ENCODE measurements at places on chromosomes 11 and 22. TPM values are rescaled to one million over a fixed set of nuclear protein-coding genes. Genes with fewer than 3 reads are reported as not detected.

DNA sequence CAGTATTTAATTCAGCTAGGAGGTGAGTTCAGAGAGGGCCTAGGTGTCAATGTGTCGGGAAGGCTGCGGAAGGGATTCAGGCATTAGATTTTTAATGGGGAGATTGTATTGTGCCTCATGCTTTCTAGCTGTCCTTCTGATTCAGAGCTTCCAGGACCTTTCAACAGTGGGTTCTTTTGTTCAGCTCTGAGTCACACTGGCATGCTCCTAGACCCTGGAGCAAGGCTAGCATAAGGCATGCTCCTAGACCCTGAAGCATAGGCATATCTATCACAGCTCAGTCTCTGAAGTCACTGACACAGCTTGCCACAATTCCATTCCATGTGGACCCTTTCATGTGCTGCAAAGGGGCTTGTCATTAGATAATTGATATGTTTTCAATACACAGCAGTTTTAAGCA lies 396.9 kb downstream of the RAB38 start:
- H3K27me3 ChIP-seq = no peaks in the 10 kb centered on the region
- H3K27ac ChIP-seq = no peak overlapping the region
- no peak for DNase-seq
- H3K36me3 ChIP-seq = no peaks in the 10 kb centered on the region
- H3K4me3 ChIP-seq = no peak overlapping the region

- H3K4me1 ChIP-seq = peaks cover 6% of the 10 kb centered on the region
- no peak for DNase-seq
- H3K4me3 ChIP-seq = no peak overlapping the region
- H3K27ac ChIP-seq = no peak overlapping the region
- H3K36me3 ChIP-seq = no peaks in the 10 kb centered on the region
- H3K27me3 ChIP-seq = no peaks in the 10 kb centered on the region
Observed at GRCh38 chr11:6988506-6988905, 31.6 kb downstream of the ZNF214 start.

- no peak for DNase-seq
- peaks cover 3% of the 10 kb centered on the region for H3K27me3 ChIP-seq
Observed at GRCh38 chr11:123006860-123007542, 25.4 kb upstream of the BSX start.

PHOX2A gene
- total RNA-seq = not detected

DNA sequence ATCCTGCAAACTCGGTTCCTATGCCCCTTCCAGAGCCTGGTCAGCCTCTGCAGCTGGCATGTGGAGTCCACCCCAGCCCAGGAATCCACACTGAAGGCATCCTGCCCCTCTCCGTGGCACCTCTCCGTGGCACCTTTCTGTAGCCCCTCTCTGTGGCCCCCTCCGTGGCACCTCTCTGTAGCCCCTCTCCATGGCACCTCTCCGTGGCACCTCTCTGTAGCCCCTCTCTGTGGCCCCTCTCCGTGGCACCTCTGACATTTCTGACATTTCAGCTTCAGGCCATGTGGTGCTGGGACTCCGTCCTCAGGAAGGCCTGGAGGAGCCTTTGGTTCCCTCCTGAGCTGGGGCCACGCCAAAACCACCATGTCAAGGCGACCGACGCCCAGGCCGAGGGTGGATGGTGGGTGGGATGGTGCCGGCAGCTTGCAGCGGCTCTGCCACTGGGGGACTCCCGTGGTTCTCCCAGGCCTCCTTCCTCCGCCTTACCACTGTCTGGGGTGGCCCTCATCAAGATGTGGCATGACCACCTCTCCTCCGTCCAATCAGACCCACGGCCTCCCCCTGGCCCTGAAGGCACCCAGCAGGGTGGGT lies 1518.5 kb downstream of the BRD1 start:
- no peak overlapping the region for H3K27ac ChIP-seq
- no peaks in the 10 kb centered on the region for H3K4me1 ChIP-seq
- H3K36me3 ChIP-seq = no peaks in the 10 kb centered on the region
- no peak overlapping the region for H3K4me3 ChIP-seq
- no peaks in the 10 kb centered on the region for H3K27me3 ChIP-seq

DNA sequence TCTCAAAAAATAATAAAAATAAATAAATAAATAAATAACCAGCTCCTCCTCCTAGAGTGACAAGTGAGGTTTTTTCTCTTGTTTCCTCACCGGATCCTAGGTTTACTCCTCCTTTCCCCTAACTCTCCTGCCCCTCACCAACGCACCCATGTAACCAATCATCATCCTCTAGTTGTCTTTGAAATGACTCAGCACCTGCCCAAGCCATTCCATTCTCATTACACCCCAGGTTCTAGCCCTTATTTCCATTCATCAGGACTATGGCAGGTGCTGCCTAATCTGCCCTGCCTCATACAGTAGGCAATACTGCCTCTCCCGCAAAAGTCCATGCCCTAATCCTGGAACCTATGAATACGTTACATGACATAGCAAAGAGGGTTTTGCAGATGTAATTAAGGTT lies 60.4 kb downstream of the BUD13 start:
- peaks cover 9% of the 10 kb centered on the region for H3K27me3 ChIP-seq
- H3K36me3 ChIP-seq = no peaks in the 10 kb centered on the region
- no peak overlapping the region for H3K4me3 ChIP-seq
- H3K4me1 ChIP-seq = no peaks in the 10 kb centered on the region

TRIM51G gene
- not detected for total RNA-seq

GRCh38 chr11:134539285-134539684 lies 127.2 kb upstream of the B3GAT1 start:
- no peak overlapping the region for H3K4me3 ChIP-seq
- H3K4me1 ChIP-seq = no peaks in the 10 kb centered on the region
- H3K27me3 ChIP-seq = peaks cover 6% of the 10 kb centered on the region
- no peak for DNase-seq
- no peaks in the 10 kb centered on the region for H3K36me3 ChIP-seq

CTSF gene
- total RNA-seq = 56.4 TPM

UNC93B1 gene
- 5.4 TPM for total RNA-seq

POTEH gene
- total RNA-seq = not detected

- H3K27me3 ChIP-seq = no peaks in the 10 kb centered on the region
- H3K4me1 ChIP-seq = peaks cover 13% of the 10 kb centered on the region
- H3K36me3 ChIP-seq = no peaks in the 10 kb centered on the region
- peak overlapping the region; percentile 31 for H3K27ac ChIP-seq
Observed at GRCh38 chr22:25067851-25068421, 115.4 kb downstream of the KIAA1671 start.

GRK3 gene
- 1.1 TPM for total RNA-seq

APOA5 gene
- not detected for total RNA-seq

GRCh38 chr11:88482871-88483301 lies 145.3 kb upstream of the CTSC start:
- H3K4me1 ChIP-seq = no peaks in the 10 kb centered on the region
- H3K4me3 ChIP-seq = no peak overlapping the region
- no peaks in the 10 kb centered on the region for H3K36me3 ChIP-seq
- no peaks in the 10 kb centered on the region for H3K27me3 ChIP-seq
- DNase-seq = no peak

GRCh38 chr11:31059529-31059928 lies 310.0 kb downstream of the DCDC1 start:
- H3K36me3 ChIP-seq = no peaks in the 10 kb centered on the region
- no peak for DNase-seq
- peaks cover 3% of the 10 kb centered on the region for H3K27me3 ChIP-seq
- no peak overlapping the region for H3K27ac ChIP-seq
- no peaks in the 10 kb centered on the region for H3K4me1 ChIP-seq
- no peak overlapping the region for H3K4me3 ChIP-seq

- H3K36me3 ChIP-seq = peaks cover 13% of the 10 kb centered on the region
- no peaks in the 10 kb centered on the region for H3K27me3 ChIP-seq
- no peak overlapping the region for H3K4me3 ChIP-seq
- no peak for DNase-seq
Observed at GRCh38 chr11:12247543-12248254, 129.7 kb upstream of the PARVA start.

KCTD14 gene
- not detected for total RNA-seq

ANKK1 gene
- 1.0 TPM for total RNA-seq

DNA sequence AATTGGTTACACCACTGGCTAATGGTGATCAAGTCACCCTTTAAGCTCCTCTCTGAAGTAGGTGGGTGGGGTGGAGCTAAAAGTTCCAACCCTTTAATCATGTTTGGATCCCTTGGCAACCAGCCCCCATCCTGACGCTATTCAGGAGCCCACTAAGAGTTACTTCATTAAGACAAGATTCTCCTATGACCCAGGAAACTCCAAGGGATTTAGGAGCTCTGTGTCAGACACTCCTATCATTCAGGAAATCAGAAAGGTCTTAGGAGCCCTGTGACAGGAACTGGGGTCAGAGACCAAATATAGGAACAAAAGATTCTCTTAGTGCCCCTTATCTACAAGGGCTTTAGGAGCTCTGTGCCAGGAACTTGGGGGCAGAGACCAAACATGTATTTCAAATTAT lies 141.3 kb downstream of the ATG16L2 start:
- no peaks in the 10 kb centered on the region for H3K27me3 ChIP-seq
- H3K36me3 ChIP-seq = no peaks in the 10 kb centered on the region
- H3K27ac ChIP-seq = no peak overlapping the region

SCO2 gene
- total RNA-seq = not detected

DNA sequence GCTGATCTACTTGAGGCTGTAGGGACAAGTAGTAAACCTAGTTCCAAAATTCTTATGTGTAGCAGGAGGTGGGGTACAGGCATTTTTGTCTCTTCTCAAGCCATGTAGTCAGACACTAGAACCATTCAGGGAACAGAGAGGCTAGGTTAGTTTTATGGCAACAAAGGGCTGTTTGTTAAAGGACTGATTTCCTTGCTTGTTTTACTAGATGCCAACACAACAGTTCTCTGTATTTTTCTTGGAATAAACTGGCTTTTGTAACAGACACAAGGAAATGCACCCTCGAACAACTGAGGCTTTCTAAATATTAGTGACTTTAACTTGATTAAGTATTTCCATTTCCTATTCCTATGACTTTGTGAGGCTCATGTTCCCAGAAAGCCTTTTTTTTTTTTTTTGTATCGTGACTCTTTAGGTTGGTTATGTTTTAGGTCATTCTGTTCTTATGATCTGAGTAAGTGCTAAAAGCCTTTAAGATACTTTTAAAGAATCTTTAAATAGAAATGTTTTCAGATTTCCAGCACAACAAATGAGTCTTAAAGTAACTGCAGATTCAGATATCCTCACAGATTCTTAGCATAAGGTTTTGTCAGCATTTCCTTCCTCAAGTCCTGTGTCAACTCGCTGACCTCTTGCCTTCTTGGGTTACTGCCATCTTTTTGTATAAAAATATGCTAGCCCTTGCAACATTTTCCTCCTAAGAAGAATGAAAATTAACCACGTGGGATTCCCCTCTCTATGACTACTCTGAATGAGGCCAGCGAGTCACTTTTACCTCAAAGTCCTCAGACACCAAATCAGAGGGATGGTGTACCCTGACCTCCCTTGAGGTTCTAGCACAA lies 92.5 kb downstream of the CCDC83 start:
- H3K4me1 ChIP-seq = no peaks in the 10 kb centered on the region
- H3K27ac ChIP-seq = peak overlapping the region; percentile 46

DNA sequence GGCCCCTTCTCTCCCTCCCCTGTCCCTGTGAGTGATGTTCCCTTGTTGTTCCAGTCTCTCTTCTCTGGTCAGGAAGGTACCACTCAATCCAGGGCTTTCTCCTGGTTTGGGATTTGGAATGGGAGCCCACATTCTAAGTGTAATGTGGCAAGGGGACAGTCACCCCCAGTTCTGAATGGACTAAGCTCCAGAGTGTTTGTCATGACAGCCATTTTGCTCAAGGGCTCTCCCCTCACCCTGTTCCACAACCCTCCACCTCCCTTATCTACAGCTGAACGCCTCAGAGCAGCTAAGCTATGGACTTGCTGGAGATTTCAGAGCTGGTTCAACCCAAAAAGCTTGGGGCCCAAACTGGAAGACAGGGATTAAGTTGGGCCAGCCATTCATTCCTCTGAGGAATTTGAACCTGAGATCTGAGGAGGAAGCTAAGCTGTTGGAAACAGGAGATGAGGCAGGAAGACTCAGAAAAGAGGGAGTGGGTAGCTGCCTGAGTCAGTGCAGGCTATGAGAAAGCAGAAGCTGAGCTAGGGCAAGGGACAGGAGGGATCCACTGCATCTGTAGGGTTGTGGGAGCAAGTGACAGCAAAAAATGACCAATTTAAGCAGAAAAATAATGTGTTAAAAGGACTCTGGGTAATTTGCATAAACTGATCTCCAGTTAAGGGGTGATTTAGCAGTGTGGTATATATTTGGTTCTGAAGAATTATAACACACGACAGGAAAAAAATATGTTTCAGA lies 22.9 kb upstream of the FCHSD2 start:
- peaks cover 13% of the 10 kb centered on the region for H3K4me1 ChIP-seq
- H3K36me3 ChIP-seq = no peaks in the 10 kb centered on the region
- H3K27me3 ChIP-seq = no peaks in the 10 kb centered on the region
- DNase-seq = no peak

- H3K4me3 ChIP-seq = no peak overlapping the region
- no peaks in the 10 kb centered on the region for H3K36me3 ChIP-seq
- no peak overlapping the region for H3K27ac ChIP-seq
- H3K4me1 ChIP-seq = peaks cover 89% of the 10 kb centered on the region
Observed at GRCh38 chr11:12723421-12724300, 49.4 kb downstream of the TEAD1 start.

- H3K4me3 ChIP-seq = no peak overlapping the region
- DNase-seq = no peak
- H3K27ac ChIP-seq = no peak overlapping the region
- H3K36me3 ChIP-seq = no peaks in the 10 kb centered on the region
- no peaks in the 10 kb centered on the region for H3K27me3 ChIP-seq
Observed at GRCh38 chr22:22684580-22685561, 40.5 kb downstream of the GGTLC2 start.

GRCh38 chr22:30005213-30005857 lies 74.9 kb upstream of the HORMAD2 start:
- H3K36me3 ChIP-seq = peaks cover 2% of the 10 kb centered on the region
- peak overlapping the region; percentile 35 for H3K27ac ChIP-seq
- DNase-seq = peak; percentile 24

WNT11 gene
- 6.5 TPM for total RNA-seq

- H3K27me3 ChIP-seq = peaks cover 3% of the 10 kb centered on the region
- H3K36me3 ChIP-seq = no peaks in the 10 kb centered on the region
- no peaks in the 10 kb centered on the region for H3K4me1 ChIP-seq
- DNase-seq = no peak
- no peak overlapping the region for H3K27ac ChIP-seq
- no peak overlapping the region for H3K4me3 ChIP-seq
Observed at GRCh38 chr11:134529212-134530096, 117.4 kb upstream of the B3GAT1 start.

RIMBP3B gene
- not detected for total RNA-seq

- DNase-seq = no peak
- no peak overlapping the region for H3K4me3 ChIP-seq
- no peak overlapping the region for H3K27ac ChIP-seq
- no peaks in the 10 kb centered on the region for H3K27me3 ChIP-seq
- H3K4me1 ChIP-seq = no peaks in the 10 kb centered on the region
- H3K36me3 ChIP-seq = no peaks in the 10 kb centered on the region
Observed at GRCh38 chr11:133795088-133795487, 50.2 kb downstream of the SPATA19 start.

- DNase-seq = peak; percentile 35
- peaks cover 21% of the 10 kb centered on the region for H3K4me1 ChIP-seq
- H3K27me3 ChIP-seq = no peaks in the 10 kb centered on the region
- no peak overlapping the region for H3K4me3 ChIP-seq
- peak overlapping the region; percentile 63 for H3K27ac ChIP-seq
Observed at GRCh38 chr22:21719024-21719423, 16.6 kb downstream of the YPEL1 start.
